ENCODE measurements at places on chromosomes 1 and 21.

DNA sequence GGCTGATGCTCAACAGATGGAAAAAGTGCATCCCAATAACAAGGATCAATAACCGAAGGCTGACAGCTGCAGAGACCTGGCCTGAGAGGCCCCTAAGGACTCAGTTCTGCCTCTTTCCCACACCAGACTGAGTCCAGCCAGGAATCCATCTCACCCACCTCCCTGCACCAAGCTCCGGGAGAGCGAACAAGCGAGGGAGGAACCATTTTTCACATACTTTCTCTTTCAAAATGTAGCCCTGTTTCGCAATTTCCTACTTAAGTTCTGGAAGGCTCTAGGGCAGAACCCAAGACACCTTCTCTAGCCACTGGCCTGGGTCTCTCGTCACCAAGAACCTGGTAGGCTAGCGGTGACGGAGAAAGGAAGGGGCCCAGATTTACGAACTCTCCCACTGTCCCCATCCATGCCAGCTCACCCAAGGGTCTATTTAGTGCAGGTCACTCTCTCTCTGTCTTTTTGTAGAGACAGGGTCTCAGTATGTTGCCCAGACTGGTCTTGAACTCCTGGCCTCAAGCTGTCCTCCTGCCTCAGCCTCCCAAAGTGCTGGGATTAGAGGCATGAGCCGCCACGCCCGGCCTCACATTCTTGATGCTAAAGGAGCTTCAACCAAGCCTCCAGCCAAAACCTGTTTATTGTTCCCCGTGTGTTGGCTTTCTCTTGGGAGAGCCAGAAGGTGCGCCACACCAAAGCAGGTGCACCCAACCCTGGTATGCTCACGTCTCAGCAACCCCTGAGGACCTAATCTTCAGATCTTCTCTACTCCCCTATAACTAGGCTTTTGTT is 10.9 kb upstream of the GNL2 start:
- no peak for DNase-seq

DNA sequence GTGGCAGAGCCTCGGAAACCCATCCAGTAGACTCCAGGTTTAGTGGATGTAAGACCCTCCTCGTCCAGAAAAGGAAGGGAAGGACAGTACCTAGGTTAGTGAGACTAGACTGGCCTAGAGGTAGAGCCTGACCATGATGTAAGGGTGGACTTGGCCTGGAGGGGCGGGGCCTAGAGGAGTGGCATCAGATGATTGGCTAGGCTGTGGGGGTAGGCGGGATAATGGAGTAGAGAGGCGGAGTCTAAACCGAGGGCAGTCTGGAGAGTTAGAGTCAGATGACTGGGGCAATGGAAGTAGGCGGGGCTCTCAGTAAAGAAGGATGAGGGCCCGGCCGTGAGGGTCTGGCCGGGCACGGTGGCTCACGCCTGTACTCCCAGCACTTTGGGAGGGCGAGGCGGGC is 70.1 kb downstream of the EPHB2 start:
- DNase-seq: no peak

DNA sequence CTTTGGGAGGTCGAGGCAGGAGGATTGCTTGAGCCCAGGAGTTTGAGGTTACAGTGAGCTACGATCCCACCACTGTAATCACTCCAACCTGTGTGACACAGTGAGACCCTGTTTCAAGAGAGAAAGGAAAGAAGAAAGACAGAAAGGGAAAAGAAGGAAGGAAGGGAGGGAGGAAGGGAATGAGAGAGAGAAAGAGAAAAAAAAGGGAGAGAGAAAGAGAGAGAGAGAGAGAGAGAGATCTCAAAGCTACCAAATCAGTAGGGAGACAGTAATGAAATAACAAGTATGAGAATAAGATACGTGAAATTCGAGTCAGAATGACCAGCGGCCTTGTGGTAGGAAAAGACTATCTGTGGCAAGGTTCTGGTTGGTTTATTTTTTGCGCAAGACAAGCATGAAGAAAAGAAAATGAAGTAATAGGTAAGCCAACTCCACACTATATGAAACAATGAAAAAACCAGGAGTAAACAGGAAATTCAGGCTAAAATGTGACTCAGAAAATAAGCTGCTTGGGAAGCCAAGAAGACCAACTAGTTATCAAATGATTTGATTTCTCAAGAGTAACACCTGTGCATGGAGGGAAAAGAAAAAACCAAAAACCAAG is 8.9 kb downstream of the MTF1 start:
- DNase-seq: no peak

- DNase-seq: peak; percentile 80
These were observed 470 bp downstream of the RPRD2 start for GRCh38 chr1:150364231-150365003.

GRCh38 chr1:16971341-16972188 is 8.9 kb downstream of the MFAP2 start:
- no peak for DNase-seq

DNA sequence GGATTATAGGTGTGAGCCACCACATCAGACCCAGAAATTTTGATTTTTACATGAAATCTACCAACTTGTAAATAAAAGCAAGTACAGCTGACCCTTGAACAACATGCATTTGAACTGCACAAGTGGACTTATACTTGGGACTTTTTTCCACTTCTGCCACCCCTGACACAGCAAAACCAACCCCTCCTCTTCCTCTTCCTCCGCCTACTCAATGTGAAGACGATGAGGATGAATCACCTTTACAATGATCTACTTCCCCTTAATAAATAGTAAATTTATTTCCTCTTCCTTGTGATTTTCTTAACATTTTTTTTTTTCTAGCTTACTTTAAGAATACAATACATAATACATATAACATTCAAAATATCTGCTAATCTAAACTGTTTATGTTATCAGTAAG is 17.5 kb upstream of the YRDC start:
- no peak for DNase-seq

DNA sequence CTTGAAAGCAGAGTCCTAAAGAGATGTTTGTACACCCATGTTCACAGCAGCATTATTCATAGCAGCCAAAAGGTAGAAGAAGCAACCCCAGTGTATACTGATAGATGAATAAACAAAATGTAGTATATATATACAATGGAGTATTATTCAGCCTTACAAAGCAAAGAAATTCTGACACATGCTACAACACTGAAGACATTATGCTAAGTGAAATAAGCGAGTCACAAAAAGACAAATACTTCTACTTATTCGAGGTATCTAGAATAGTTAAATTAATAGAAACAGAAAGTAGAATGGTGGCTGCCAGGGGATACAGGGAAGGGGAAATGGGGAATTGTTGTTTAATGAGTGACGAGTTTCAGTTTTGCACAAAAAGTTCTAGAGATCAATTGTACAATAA is 23.5 kb downstream of the COP1 start:
- no peak for DNase-seq

DNA sequence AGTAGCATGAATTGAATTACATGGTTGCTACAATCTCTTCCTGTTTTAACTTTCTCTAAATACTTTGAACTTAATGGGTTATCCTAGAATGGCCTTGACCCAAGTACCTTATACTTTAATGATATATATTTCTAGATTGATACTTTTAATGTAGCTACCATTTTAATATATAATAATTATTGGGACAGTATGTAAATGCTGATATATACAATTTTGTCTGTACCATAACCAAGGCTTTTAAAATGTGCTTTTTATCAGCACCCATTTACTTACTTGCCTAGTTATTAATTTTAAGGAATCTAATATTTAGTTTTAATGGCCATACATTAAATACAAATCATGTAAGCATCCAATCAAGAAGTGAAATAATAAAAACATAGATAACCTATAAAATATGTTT is 13.4 kb downstream of the HIPK1 start:
- DNase-seq: no peak

DNA sequence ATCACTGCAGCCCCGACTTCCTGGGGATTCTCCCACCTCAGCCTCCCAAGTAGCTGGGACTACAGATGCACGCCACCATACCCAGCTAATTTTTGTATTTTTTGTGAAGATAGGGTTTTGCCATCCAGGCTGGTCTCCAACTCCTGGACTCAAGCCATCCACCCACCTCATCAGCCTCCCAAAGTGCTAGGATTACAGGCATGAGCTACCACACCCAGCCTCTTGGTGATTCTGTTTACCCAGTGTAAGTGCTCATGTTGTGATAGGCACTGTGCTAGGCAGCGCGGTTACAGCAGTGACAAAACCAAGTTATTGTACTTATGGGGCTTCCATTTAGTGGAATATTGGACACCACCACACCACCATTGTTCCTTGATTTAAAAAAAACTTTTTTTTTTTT is 9.7 kb upstream of the STX12 start:
- no peak for DNase-seq

- no peak for DNase-seq
These were observed 136.0 kb downstream of the PLXNA2 start for GRCh38 chr1:208108213-208108608.

GRCh38 chr1:154575951-154576566 is 8.5 kb downstream of the CHRNB2 start:
- no peak for DNase-seq

GRCh38 chr1:13725714-13726175 is 25.8 kb downstream of the PRDM2 start:
- DNase-seq: peak; percentile 71

All from activated CD4-positive, alpha-beta T cell treated with anti-CD3 and anti-CD28 coated beads, Interleukin-2, amount 10 ng/mL, durations not matched to agents 7 days and 5 days (primary cell).